Right kidney (tissue), 9 donors: ENCODE measurements at places on chromosomes 6 and 20.

GRCh38 chr6:34587851-34588250 lies 31.7 kb upstream of the SPDEF start:
- DNase-seq, result no peak

DNA sequence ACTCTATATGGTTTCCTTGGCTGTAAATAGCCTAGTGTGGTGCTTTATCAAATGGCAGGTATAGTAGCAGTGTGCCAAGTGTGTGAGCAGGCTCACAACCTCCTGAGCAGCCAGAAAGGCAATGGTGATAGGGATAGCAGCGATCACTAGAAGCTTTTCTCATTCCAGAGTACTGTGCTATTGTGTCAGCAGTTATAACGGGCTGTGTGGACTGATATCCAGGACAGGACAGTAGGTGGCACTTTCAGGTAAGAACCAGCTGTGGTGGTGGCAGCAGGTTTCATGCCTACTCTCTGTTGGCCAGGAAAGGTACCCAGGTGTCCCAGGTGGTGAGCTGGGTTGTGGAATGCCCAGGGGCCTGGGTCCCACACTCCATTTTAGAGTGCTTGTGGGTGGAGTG lies 448.8 kb upstream of the BTBD3 start:
- DNase-seq, result no peak

DNA sequence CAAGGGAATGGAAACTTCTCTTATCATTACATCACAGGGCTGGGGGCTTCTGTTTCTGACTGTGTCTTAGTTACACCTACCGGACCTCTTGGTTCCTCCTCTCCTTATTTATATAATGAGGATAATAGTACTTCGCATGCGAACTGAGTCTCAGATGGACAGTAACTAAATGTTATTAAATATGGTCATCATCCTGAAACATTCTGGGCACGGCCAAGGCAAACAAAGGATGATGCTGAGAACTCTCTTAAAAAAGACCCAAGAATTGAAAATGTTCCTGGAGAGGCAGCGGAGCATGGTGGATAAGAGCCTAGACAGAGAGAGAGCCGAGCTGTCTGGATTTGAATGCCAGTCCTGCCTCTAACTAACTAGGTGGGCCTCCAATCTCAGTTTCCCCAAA lies 119.8 kb upstream of the SASH1 start:
- DNase-seq, result no peak

DNA sequence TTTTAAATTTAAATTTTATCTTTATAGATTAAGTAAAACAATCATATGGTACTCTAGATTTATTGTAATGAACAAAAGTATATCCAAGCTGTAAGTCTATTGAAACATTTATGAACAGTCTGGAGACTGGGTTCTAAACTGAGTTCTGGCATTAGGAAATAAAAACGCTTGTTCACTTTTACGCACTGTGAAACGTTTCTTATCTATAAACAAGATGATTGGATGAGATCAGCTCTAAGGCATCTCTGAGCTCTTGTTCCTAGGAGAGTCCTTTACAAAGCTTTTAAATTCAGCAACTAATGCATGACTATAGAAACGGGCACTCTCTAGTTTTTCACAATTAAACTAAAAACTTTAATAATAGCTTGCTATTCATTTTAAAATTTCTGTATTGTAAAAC lies 6.8 kb downstream of the HUS1B start:
- DNase-seq, result no peak

GRCh38 chr6:26519359-26519758 lies 18.8 kb upstream of the HMGN4 start:
- DNase-seq, result no peak

- no peak for DNase-seq
Measured at GRCh38 chr6:85685713-85686112, 43.0 kb upstream of the SYNCRIP start.

GRCh38 chr20:1465470-1466210 lies 1.0 kb downstream of the NSFL1C start:
- no peak for DNase-seq

GRCh38 chr20:23125159-23125558 lies 39.0 kb upstream of the CD93 start:
- DNase-seq, result no peak

DNA sequence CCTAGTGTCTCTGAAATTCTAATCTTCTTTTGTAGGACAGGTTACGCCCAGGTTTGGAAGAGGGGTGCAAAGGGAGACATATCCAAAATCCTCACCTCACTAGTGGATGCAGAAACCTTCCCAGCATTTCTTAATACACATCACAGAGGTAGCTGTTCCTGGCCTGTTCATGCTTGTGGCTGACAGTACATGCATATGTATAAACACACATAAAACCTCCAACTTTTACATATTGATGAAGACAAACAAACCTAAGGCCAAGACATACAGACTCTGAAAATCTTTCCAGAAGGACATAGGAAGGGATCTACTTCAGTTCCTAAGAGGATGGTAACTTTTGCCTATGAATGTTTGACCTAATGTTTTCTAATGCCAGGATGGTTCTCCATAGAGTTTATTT lies 872.1 kb upstream of the FLRT3 start:
- no peak for DNase-seq

DNA sequence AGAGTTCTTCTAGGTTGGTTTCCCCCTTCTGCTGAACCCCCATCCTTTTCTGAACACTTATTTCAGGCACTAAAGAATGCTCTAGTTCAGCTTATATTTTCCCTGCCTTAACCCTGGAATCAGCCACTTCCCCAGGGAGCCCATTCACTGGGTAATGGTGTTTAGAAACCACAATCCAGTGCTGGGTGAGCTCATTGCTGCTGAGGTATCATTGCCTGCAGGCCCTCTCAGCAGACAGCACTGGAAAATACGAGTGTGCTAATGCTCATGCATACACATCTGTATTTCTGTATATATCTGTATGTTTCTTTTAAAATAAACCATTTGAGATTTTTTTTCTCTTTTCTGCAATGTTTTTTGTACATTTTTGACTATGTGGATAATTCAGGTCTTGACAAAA lies 27.0 kb downstream of the OSBPL2 start:
- DNase-seq, result no peak
